ENCODE measurements at places on chromosomes 7 and 10.

GRCh38 chr10:125554016-125554703, 128.8 kb downstream of the TEX36 start:
- no peak for DNase-seq

DNA sequence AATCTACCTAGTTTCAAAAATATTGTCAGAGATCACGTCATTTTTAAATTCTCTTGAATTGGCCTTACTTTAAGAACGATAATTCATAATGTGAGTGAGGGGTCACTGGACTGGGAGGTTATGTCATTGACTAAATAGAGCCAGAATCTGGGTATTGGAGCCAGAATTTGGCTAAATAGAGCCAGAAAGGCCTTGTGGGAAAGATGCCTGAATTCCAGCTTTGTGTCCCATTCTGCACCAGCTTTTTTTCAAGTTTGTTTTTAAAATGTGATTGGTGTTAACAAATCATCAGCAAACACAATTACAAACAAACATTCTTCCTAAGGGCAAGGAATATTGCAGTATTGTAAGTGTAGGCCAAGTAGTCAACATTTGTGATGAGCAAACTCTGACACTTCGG, 233.2 kb upstream of the PRKCQ start:
- DNase-seq, result no peak

DNA sequence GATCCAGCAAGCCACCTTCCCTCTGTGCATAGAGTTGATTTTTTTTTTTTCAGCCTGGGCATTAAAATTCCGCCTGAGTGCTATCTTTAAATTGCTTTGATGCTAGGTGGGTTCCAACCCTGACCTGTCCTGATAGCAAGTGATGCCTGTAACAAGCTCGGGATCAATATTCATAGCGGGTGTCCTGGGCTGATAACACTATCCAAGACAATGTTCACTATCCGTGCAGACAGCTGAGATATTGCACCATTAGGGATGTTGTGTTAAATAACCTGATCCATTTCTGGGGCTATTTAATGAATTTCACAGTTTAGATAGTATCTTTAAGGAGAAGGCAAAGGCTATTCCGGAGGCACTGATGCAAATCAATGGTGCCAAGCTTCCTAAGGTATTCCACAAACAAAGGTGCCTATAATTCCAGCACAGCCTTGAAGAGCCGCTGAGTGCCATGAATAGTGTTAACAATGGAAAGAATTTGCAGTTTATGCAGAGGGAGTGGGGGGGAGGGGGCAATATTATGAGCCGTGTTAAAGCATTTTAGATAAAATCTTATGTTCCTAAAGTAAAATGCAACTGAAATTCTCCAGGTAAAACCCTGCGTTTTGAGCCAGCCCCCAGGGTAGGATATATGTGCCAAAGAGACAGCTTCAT, 4.2 kb upstream of the NKX1-2 start:
- no peak for DNase-seq

- no peak for DNase-seq
These were observed 623 bp downstream of the HOXA4 start for GRCh38 chr7:27129729-27130539.

GRCh38 chr10:70558871-70559810, 43.4 kb downstream of the PRF1 start:
- no peak for DNase-seq
